ENCODE measurements at places on chromosomes 3 and 15.

DNA sequence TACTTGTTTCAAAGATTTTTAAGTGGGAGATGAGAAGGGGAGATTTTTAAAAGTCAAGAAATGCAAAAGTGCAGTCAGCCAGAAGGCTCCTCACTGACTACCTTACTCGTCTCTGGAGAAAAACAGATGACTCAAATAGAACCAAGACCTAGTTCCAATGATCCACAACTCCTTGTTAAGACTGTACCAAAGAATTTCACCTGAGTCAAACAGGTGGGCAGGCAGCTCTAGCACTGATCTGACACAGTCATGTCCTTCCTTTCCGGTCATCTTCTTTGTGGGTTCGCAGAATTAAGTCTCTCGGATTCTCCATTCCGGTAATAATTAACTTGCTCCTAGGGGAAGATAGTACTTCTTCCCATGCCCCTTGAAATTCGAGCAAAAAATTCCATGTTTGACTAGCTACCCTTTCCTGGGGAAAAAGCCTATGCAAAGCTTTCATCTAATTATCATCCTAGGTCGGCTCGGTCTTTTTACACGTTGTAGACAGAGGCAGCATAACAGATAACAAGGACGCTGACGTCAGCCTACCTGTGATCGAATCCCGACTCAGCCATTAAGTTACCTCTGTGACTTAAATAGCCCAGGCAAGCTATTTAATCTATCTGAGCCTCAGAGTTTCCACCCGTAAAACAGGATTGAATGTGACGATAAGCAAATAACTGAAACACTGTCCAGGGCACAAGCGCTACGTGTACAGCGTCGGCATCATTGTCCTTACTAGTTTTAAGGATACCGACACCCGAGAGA lies 758 bp downstream of the SELENOK start:
- DNase-seq: peak; percentile 41

GRCh38 chr3:161560008-161560637 lies 63.5 kb downstream of the OTOL1 start:
- DNase-seq: peak; percentile 14

DNA sequence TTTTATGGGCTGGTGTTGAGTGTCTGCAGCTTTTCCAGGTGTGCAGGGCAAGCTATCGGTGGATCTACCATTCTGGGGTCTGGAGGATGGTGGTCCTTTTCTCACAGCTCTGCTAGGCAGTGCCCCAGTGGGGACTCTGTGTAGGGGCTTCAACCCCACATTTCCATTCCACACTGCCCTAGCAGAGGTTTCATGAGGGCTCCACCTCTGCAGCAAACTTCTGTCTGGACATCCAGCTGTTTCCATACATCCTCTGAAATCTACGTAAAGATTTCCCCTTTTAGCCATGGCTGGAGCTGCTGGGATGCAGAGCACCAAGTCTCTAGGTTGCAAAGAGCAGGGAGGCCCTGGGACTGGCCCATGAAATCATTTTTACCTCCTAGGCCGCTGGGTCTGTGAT lies 11.6 kb downstream of the RFX7 start:
- no peak for DNase-seq

DNA sequence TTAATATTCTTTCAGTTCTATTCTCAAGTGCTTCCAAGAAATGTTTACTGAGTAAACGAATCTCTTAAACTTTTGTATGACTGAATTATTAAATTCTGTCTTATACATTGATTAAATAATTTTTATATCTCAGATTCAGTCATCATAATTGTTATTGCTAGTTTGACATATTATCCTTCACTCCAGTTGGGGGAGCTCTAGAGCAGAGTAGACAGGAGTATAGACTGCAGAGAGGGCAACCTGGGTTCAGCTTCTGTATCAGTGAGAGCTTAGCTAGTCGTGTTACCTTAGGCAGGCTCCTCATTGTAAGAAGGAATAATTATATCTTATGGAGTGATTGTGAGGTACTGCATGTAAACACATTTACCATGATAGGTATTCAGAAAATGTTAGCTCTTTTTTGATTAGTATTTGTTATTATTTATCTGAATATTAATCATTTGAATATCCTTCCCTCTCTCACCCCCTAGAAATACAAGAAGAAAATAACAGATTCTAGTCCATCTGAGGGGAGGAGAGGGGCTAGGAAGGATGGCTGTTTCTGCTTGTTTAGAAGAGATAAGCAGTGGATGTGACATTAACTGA lies 31.0 kb upstream of the ZCWPW2 start:
- DNase-seq: peak; percentile 71

DNA sequence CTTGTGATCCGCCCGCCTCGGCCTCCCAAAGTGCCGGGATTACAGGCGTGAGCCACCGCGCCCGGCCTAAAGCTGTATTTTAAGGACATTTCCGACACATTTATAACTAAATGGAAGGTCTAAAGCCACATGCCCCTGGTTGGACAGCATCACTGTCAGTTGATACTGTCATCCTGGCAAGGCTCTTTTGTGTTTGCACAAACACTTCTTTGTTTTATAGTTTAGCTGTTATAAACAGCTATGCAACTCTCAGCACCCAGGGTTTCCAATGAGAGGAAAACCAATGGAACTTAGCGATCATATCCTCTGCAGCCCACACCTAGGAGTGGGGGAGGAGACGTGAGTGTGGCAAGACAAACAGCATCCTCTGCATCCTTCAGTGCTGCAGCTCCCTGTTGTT lies 19.7 kb downstream of the NIPA1 start:
- DNase-seq: no peak

GRCh38 chr3:11641683-11642430 lies 1.9 kb downstream of the VGLL4 start:
- DNase-seq: no peak
